ENCODE measurements at places on chromosomes 5 and 9.

DNA sequence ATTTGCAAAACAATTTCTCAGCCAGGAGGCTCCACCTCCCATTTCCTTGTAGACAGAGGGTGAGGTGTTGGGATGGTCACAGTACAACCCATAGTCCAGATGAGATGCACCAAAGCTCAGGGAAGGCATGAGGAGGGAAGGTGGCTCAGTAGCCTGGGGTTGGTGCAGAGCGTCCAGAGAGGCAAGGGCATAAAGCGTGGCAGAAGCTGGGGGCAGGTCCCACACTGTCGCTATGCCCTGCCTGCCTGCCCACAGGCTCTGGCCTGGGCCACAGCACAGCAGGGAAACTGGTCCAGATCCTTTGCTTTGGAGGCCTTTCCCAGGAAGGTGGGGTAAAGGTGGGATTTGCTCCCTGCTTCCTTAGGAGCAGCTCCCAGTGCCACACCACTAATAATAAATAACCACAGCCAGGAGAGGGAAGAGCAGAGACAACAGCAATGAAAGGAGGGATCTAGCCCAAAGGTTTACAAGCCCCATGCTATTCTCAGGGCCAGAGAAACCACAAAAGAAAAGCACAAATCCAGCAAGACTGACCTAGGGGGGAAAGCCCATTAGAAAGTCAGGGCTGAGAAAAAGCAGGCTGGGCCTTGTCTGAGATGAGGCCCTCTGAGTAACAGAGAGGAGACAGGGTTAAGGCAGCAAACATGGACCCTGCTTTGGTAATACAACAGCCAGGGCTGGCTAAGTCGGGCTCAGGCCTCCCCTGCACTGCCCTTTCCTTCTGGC is 27.2 kb downstream of the PCDHGC5 start:
- no peak for DNase-seq

DNA sequence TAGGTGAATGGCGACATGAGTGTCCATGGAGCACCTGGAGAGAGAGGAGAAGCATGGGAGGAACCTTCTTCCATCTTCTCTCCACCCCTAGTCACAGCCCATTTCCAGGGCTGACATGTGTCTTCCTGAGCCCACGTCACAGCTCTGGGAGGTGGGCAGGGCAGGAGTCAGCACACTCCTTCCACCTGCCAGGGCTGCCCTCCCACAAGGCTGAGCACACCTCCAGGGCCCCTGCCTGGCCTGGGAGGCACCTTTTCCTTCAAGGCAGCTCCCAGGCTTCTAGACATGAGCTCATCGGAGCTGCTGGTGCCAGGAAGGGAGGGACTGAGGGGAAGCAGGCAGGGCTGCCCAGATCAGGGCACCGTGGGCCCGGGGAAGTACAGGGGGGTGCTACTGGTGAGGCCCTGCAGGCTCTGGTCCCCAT is 13.6 kb upstream of the SYNPO start:
- DNase-seq, result no peak

- DNase-seq, result no peak
Observed at GRCh38 chr5:114789773-114790402, 379.8 kb downstream of the TRIM36 start.

DNA sequence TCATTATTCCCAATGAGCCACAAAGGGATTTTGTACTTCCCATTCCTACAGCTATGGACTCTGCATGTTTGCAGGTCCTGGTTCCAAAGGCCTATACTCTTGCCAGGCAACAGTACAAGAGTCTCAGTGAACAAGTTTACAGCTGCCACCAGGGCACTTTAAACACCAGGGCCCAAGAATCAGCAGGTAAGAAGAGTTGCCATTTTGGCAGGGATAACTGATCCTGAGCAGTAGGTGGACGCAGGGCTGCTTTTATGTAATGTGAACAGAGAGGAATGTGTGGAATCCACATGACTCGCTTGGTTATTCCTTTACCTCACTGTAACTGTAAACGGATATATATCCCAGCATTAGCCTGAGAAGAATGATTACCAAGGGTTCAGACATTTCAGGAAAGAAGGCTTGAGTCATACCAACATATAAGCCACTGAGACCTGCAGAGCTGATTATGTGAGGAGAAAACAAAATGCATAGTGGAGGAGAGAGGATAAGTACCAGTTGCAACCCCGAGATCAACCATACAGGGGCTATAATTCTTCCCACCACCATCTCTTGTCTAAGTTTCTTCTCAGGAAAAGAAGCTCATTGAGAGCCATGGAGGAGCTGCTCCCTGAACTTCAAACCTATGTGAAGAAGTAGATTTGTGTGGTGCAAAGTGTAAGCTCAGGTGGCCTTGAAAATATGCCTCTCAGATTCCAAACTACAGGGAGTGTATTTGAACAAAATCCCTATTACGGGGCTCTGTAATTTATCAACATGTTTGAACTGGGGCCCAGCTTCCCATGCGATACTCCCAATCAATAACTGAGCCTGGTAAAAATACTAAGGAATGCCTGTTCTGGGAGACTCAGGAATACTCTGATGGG is 24.6 kb downstream of the RAPGEF6 start:
- no peak for DNase-seq

DNA sequence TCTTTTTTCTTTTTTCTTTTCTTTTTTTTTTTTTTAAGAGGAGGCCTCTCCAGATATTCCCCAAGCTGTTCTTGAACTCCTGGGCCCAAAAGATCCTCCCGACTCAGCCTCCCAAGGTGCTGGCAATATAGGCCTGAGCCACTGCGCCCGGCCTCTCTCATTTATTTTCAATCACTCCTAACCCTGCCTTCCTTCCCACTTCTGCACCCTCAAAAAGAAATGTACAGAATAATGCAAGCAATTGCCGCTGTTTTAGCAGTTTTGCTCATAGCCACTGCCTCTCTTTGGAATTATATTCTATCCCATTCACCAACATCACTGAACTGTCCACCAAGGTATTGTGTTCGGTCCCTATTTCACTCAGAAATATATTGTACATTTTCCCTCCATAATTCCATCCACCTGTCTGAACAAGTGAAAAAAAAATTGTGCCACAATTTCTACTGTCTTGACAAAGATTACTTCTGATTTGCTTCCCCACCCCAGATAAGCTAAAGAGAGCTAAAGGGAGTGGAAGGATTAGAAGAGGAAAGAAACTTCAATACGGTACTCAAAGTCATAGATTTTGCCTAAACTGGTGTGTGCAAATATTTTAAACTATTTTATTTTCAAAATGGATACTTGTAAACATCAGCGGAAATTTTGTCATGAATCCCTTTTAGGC is 1.9 kb downstream of the FNBP1 start:
- DNase-seq, result no peak

DNA sequence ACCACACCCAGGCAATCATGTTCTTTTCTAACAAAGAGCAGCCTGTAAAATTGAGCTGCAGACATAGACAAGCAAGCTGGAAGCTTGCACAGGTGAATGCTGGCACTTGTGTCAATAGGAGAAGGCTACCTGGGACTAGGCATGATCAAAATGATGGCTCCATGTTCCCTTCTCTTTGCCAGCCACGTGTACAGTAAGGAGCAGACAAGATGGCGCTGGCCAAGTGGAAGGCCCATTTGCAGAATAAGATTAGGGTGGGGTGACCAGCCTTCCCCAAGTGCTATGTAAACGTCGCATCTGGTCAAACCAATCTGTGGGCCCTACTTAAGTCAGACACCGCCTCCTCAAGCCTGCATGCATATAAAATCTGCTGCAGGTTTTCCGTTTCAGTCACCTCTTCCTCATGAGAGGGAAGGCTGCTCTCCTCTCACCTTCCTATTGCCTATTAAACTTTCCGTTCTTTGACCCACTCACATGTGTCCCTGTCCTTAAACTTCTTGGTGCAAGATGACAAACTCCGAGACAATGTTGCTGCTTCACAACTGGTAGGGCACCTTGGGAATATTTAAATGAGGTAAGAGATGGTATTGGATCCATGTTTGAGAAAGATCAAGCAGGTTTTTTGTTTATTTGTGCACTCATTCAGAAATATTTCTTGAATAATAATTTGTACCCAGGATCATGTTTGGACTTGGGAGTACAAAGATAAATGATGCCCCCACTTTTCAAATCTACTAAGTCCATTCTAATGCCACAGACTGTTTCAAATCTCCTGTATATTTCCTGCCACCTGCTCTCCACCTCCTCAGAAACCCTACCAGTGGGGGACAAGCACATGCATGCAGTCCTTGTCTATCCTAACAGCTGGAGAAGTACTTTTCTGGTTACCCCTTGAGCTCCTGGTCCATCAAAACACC is 30.7 kb upstream of the TGFBR1 start:
- no peak for DNase-seq

DNA sequence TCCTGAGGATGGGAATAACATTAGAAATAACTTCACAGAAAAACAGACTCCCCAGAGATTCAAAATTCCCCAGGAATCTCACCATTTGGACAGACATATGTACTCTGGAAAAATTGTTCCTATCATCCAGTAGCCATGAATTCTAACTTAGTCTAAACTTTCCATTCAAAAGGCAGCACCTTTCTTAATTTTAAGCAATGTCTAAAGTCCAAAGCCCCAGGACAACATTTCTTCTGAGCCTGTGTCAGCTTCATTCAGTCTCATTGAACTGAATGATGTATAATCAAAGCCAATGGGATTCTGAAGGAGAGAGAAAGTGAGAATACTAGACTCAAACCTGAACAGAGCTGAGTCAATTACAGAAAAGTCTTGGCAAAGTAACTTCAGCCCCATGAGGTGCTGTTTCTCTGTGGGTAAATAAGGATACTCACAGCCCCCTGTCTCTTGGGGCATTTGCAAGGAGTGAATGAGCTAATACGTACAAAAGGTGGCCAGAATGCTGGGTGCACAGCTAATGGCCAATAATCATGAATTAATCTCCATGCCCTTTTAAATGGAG is 140.6 kb downstream of the SEMA5A start:
- DNase-seq, result no peak

GRCh38 chr9:72554221-72554641 is 32.8 kb downstream of the TMC1 start:
- DNase-seq, result no peak

DNA sequence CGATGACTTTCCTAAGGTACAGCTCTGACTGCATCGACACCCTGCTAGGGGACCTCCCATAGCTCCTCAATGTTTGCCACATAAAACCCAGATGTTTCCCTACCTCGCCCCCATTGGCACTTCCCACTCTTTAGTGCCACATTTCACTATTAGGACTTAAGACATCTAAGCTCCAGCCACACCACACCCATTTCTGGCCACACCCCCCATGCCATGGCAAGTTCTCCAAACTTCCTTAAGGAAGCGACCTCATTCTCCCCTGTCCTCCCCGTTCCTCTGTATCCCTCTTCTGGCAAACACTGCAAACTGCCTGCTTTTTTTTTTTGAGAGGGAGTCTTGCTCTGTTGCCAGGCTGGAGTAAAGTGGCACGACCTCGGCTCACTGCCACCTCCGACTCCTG is 62.9 kb downstream of the USP20 start:
- no peak for DNase-seq

- peak; percentile 53 for DNase-seq
Observed at GRCh38 chr9:114008667-114009410, 69.3 kb downstream of the AMBP start.

DNA sequence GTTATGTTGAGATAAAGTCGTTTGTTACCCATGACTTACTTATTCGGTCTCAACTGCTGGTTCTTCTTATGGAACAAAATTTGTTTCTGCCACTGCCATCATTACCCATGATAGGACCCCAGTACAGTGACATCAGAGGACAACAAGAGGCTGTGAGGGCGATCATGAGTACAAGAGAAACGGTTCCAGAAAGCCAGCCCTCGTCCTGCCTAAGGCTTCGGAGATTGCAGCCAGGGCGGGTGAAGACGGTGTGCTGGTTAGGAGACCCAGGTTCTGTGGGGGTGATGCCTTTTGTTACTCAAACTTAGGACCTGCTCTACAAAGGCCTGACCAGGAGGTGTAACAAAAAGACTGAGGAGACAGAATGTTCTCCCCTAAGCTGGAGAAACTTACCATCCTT is 10.9 kb downstream of the FYB1 start:
- DNase-seq, result no peak

- DNase-seq, result no peak
Observed at GRCh38 chr5:66702426-66702825, 106.2 kb downstream of the MAST4 start.

DNA sequence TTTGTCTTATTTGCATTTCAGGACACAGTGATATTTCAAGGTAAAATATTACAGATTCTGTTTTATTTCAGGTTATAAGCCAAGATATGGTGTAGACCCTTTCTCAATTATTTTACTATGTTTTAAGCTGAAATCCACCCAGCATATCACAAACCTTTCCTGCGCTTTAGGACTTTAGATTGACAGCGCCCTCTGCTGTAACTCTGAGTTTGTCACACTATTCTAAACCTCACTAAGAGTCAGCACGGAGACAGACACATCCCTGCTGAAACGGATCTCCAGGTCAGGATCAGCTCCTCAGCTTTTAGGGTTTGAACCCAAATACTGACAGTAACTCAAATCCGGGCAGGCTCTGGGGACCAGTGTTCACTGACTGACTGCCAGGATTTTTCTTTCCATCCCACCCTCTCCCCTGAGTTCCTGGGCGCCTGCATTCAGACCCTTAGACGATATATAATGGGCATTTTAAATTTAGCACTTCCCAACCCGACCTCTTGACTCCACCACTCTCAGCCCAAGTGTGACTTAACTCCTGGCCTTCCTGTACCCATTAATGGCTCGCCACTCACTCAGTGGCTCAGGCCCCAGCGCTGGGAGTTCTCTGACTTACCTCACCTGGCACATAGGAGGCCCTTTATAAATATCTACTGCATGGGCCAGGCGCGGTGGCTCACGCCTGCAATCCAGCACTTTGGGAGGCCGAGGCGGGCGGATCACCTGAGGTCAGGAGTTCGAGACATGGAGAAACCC is 33.5 kb downstream of the TLX3 start:
- DNase-seq, result no peak

DNA sequence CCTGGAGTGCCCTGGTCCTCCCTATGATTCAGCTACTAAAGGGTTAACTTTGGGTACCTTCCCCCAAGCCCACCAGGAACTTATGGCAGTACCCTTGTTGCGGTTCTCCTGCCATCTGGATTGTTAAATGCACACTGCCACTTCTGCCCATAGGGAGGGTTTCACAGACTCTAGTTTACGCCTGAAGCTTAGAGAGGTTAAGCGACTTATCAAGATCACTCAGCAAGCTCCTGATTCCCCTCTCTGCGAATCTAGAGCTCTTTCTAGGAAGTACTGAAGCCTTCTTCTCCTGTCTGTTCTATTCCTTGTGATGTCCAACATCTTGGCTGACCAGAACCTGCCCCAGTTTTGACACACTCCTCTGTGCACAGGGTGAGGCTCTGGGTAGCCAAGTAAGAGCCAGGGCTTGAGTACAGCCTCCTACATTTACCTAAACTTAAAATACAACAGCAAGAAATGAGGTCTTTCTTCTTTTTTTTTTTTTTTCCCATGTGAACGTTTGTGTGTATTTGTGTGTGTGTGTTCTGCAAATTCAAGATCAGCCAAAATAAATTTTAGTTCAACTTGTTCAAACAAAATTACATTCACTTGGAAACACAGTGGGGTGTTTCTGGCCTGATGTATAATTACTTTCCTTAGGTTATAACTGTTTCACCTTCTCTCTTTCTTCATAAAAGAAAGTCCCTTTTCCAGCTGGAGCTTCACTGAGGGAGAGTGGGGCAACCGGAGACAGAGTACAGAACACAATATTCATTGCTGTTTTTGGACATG is 28.7 kb upstream of the KLF4 start:
- no peak for DNase-seq

- DNase-seq, result no peak
Observed at GRCh38 chr9:35771943-35772342, 17.9 kb upstream of the MSMP start.

- DNase-seq, result no peak
Observed at GRCh38 chr9:130327781-130328348, 62.3 kb downstream of the HMCN2 start.
